DMS 273 treated with DMSO at 0.1 percent for 48 hours (cell line): ENCODE measurements at places on chromosomes 3 and 15.

GRCh38 chr15:58423831-58424608 is 7.8 kb upstream of the LIPC start:
- DNase-seq = no peak

DNA sequence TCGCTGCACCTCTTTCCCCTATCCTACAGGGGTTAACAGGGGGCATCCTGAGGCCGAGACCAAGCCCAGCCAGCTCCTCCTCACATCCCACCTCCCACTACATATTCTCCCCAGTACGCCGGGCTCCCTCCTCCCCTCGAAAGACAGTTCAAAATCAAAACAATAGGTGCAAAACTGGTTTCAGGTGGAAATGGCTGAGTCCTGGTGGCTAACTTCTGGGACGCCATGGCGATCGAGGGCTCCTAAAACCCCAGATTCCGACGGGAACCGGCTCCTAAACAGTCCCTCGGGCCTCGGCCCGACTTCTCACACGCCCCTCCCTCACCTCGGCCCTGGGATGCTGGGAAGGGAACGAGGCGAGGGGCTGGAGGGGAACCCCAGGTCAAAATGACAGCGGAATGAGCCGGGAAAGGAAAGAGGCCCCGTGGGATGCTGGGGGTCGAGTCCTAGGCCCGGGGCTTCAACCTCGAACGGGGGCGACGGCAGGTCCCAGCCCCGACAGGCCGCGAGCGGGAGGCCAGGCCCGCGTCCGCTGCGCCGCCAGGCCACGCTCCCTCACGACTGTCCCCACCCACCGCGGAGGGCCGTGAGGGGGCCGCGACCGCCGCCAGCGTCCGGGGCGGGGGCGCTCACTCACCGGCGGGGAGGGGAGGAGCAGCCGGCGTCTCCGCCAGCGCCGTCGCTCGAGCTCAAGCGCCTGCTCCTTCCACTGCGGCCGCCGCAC is 492 bp downstream of the TMCC1 start:
- no peak for DNase-seq

GRCh38 chr3:104279617-104280016 is 1087.1 kb upstream of the ALCAM start:
- DNase-seq = no peak

- DNase-seq = no peak
Observed at GRCh38 chr3:18919158-18919557, 229.2 kb upstream of the KCNH8 start.

DNA sequence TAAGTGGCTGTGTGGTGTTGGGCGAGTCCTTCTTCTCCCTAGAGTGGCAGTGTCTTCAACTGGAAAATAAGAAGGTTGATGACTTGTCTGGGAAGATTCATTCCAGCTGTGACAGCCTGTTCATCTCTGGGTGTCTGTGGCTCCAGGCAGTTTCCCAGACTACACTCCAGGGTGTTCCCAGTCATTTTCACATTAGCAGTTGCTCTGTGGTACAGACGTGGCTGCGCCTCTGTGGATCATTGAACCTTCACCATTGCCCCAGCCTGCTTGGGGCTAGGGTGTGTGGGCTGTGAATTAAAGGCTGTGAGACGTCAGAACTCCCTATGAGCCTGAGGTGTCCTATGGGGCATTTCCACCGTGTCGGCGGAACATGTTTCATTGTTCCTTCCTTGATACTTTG is 239.6 kb upstream of the NR2E3 start:
- DNase-seq = no peak

GRCh38 chr15:62818691-62819090 is 223.9 kb upstream of the TPM1 start:
- DNase-seq = no peak

DNA sequence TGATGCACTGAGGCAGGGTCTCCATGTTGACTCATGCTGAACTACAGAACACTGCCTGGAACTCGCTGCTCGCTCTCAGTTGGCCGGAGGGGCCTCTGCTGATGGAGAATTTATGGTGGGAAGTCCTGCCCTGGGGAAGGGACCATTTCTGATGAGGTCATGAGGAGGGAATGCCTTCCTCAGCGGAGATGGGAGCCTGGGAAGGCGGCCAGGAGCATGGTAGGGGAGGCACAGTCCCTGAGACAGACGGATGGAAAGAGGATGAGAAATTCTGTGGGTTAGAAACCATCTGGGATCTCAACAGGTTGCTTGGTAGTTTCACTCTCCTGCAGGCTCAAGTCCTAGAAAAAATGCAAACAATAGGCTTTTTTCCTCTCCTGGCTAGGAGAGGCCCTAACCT is 56.8 kb upstream of the TPM1 start:
- no peak for DNase-seq

- no peak for DNase-seq
Observed at GRCh38 chr3:23590424-23591273, 215.1 kb upstream of the UBE2E1 start.

DNA sequence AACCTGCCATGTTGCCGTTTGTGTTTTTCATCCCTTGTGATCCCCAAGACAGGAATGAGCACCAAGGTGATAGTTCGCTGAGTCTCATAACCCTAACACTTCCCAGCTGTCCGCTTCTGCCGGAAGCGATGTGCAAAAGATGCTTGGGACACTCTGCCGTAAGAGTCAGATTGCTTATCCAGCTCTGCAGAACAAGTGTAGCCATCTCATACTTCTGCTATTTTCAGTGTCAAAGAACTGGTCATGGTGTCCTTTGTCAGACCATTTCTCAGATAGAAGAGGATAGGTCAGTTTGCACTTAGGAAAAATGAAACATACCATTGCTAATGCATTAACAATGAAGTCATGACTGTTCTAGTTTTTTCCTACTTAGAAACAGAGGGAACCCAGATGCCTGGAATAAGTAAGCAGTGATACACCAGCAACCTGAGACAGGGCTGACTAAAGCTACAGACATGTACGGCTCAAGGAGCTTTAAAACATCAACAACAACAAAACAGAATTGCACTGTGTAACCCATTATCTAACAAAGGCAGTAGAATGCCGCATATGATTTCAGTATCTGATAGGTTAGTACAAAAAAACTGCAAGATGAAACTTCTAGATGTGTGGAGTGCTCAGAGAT is 134.0 kb upstream of the IL12A start:
- DNase-seq = no peak

DNA sequence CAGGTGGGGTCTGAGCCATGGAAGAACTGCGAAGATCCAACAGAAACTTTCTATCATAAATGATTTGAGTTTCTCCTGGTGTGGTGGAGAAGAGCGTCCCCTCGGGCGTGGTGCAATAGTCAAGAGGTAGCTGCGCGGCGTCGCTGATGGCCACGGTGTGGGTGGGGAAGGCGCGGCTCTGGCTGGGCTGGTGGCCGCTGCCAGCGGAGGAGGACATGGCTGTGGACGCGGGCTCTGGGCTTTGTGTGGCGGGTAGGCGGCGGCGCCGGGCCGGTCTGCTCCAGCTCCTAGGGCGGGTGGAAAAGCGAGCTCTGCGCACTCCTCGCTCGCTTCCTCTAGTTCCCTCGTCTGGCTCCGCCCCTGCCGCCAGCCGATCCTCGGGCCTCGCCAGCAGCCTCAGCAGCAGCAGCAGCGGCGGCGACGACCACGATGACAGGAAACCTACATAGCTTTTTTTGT is 5.9 kb downstream of the STARD9 start:
- DNase-seq = no peak

DNA sequence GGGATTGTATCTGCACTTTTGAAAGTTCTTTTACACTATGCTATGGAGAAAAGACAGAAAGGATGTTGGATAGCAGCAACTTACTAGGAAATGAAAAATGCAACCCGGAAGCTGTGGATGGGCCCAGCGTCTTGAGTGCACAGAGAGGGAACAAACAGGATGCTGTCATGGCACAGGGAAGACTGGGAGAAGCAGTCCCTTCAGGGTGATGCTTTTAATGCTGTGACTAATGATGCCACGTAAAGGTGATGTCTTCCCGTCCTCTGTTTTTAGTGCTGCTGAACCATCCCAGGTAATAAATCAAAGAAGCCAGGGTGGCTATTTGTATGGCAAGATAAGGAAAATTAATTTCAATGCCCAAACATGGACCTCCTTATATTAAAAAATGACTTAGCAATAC is 437.6 kb downstream of the FOXP1 start:
- no peak for DNase-seq

GRCh38 chr3:140203510-140203909 is 268.5 kb downstream of the CLSTN2 start:
- DNase-seq = no peak

DNA sequence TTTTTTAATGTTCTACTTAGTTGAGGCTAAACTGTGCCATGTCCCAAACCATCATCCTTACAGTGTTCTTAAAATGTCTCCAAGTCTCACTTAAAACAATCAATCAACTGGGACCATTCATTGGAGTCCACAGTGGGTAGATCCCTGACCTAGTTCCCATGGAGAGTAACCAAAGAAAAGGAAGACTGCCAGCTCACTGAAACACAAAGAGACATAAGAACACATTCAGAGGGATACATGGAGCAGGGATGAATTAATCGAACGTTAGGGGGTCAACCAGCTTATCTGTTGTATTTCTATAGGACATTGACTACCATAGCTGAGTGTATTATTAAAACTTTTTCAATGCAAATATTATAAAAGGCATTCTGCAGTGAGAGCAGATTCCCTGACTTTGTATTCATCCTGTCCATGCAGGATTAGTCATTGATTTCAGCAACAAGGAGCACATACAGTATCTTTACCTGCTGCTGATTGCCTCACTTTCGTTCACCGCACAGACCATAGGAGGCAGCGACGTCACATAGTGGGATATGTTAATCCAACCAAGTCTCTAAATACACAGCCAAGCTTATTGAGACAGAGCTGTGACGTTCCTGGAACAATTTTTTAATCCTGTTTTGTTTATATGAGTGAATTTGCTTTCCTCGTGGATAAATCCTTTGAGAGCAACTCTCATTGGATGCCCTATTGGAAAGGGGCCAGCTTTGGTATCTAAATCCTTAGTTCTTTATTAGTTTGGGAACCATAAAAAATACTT is 364.9 kb upstream of the RBMS3 start:
- DNase-seq = no peak
